ENCODE measurements at places on chromosomes 6 and 20.

- no peak for DNase-seq
These were observed 35.9 kb upstream of the FAM135A start for GRCh38 chr6:70377372-70377771.

- DNase-seq = no peak
These were observed 380.3 kb upstream of the AGPAT4 start for GRCh38 chr6:161654209-161654608.

DNA sequence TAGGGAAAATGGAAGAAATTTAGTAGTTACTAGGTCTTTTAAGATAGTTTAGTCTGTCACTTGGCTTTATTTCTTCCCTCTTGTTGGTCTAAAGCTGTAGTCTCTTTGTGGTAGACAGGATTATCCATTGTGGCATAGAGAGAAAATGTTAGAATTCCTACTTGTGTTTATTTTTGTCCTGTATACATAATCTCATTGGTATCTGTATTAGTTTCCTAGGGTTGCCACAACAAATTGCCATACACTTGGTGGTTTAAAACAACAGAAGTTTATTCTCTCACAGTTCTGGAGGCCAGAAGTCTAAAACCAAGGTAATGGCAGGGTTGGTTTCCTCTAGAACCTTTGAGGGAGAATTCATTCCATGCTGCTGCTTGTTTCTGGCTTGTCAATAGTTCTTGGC is 119.4 kb downstream of the ZFAND3 start:
- no peak for DNase-seq

DNA sequence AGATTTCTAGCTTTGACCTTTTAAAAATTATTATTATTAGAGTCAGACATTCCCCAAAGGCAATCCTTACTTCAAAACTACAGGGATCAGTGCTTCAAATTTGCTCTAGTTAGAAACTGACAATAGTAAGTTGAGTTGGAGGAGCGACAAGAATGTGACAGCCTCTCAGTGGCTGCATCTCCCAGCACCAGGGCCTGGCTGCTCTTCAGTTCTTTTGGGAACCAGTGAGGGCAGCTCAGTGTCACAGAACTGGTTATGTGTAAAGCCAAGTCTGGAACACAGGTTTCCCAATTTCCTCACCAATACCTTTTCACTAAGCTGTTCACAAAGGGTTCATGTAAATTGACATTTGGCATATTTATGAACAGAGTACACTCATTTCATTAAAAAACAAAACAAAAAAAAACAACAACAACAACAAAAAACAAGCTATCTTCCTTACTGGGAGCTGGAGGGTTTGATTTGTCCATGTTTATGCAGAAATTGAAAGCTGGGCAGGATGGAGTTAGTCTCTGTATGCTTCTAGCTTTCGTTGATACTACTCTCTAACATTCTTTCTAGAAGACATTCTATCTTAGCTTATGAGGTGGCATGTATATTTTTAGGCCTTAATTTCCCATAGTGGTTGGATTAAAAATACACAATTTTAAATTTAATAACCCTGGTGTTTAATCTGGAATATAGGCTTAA is 95.0 kb downstream of the SAMD5 start:
- no peak for DNase-seq

- no peak for DNase-seq
These were observed 3.0 kb upstream of the LINC00237 start for GRCh38 chr20:21109144-21109543.

All from HCT116 (cell line).